Breast epithelium (tissue), 4 donors: ENCODE measurements at places on chromosomes 16 and 17. TPM values are rescaled to one million over a fixed set of nuclear protein-coding genes. Genes with fewer than 3 reads are reported as not detected.

KATNIP gene
- 14.4 TPM for total RNA-seq

OR1A1 gene
- total RNA-seq = not detected

IL17C gene
- total RNA-seq = not detected

ZG16 gene
- total RNA-seq = 0.33 TPM

TANC2 gene
- 64.9 TPM for total RNA-seq

DRC3 gene
- 0.96 TPM for total RNA-seq

SLC13A2 gene
- total RNA-seq = not detected

TP53TG3F gene
- not detected for total RNA-seq

CTCF gene
- 51.7 TPM for total RNA-seq

CMTM4 gene
- 33.7 TPM for total RNA-seq

- no peaks in the 10 kb centered on the region for H3K27me3 ChIP-seq
- DNase-seq = no peak
- H3K27ac ChIP-seq = no peak overlapping the region
- no peak overlapping the region for H3K4me3 ChIP-seq
- peaks cover 13% of the 10 kb centered on the region for H3K36me3 ChIP-seq
Measured at GRCh38 chr17:73196500-73196899, 3.6 kb downstream of the COG1 start.

DNA sequence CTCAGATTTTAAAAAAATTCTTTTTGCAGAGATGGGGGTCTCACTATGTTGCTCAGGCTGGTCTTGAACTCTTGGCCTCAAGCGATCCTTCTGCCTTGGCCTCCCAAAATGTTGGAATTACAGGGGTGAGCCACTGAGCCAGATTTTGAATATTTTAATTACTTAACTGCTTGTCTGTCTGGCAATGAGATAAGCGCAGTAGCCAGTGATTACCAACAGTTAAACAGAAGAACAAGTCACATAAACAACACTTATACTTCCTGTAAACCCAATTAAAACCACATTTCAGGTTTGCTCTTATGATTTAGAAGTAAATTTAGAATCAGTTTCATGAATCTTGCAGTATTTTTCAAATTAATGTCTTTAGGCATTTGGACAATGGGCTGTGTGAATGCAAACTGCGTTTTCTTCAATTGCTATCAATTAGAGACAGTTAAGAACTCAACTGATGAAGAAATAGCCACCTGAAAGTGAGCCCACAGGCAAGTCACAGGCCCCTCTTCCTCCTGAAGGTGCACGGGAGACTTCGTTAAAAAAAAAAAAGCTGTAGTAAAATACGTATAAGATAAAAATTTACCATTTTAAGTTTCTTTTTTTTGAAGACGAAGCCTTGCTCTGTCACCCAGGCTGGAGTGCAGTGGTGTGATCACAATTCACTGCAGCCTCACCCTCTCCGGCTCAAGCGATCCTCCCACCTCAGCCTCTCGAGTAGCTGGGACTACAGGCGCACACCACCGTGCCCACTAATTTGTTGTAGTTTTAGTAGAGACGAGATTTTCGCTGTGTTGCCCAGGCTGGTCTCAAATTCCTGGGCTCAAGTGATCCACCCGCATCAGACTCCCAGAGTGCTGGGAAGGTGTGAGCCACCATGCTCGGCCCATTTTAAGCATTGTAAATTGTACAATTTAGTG, 73.0 kb downstream of the PITPNC1 start:
- H3K27ac ChIP-seq = no peak overlapping the region
- no peak for DNase-seq
- no peak overlapping the region for H3K4me3 ChIP-seq
- H3K4me1 ChIP-seq = no peaks in the 10 kb centered on the region

DNA sequence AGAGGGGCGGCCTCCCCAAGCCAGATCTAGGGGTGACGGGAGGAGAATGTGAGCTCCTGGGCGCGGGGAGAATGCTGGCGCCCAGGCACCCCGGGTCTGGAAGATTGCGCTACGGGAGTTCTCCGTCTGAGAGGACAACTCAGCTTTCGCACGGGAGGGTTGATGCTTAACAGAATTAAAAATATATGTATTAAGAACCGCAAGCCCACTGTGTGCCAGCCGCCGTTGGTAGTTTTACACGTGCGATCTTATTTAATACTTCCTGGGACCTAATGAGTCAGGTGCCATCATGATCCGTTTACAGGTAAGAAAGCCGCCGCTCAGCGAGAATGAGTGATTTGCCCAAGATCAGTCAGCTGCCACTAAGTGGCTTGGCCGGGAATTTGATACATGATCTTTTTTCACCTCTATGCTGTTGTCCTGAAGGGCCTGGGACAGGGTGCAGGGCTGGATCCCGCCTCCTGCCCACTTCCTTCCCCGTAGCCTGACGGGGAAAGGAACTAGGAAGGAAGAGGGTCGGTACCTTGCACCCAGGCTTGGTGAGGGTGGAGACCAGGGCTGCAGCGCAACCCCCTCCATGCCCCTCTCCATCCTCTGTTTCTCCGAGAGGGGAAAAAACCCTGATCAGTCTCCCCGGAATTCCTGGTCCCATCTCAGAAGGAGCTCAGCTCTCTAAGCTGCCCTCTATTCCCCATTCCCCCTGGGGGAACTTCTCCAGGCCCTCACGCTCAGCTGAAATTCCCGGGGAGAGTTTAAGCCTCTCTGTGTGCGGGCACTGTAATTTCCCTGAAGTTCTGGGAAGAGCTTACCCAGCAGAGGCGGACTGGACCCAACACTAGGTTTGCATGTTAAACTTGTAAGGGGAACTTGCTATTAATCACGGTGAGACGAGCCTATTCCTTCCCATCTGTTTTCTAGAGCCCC, 983 bp downstream of the VAT1L start:
- H3K36me3 ChIP-seq = no peaks in the 10 kb centered on the region
- no peak for DNase-seq
- H3K4me1 ChIP-seq = no peaks in the 10 kb centered on the region
- H3K4me3 ChIP-seq = peak overlapping the region; percentile 55
- H3K27me3 ChIP-seq = no peaks in the 10 kb centered on the region
- H3K27ac ChIP-seq = no peak overlapping the region

DNA sequence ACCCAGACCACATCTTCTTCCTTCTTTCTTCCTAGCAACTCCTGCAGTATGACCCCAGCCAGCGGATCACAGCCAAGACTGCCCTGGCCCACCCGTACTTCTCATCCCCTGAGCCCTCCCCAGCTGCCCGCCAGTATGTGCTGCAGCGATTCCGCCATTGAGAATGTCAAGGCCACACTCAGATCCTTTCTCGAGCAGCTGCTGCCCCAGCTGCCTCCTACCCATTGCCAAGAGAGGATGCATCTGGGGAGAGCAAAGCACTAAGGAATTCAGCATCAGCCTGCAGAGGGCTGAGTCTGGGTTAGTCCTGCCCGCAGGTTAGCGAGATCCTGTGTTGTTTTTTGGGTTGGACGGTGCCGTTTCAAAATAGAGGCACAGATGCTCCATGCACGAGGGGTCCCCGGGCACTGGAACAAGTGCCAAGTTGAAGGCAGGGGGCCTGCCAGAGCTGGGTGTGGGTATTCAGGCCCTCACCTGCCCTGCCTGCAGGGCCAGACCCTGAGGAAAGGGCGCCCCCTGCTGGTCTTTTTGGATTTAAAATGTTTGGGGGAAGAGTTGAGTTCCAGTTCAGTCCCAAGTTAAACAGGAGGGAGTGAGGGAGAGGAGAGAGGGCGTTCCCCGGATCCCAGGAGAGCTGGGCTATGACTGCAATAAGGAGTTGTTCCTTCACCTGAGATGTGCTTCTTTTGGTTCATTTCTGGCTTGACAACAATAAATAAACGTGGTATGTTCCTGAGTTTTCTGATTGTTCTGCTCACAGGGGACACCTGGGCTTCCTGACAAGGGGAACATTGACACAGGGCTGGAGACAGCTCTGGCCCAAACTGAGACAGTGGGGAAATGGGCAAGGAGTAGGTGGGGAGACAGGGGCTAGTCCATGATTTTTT, 4.9 kb downstream of the CDK3 start:
- H3K27ac ChIP-seq = no peak overlapping the region
- H3K4me3 ChIP-seq = no peak overlapping the region
- no peaks in the 10 kb centered on the region for H3K27me3 ChIP-seq
- no peaks in the 10 kb centered on the region for H3K4me1 ChIP-seq
- H3K36me3 ChIP-seq = no peaks in the 10 kb centered on the region

GRCh38 chr16:77868052-77868451, 79.7 kb downstream of the VAT1L start:
- H3K4me3 ChIP-seq = no peak overlapping the region
- no peaks in the 10 kb centered on the region for H3K4me1 ChIP-seq

DNA sequence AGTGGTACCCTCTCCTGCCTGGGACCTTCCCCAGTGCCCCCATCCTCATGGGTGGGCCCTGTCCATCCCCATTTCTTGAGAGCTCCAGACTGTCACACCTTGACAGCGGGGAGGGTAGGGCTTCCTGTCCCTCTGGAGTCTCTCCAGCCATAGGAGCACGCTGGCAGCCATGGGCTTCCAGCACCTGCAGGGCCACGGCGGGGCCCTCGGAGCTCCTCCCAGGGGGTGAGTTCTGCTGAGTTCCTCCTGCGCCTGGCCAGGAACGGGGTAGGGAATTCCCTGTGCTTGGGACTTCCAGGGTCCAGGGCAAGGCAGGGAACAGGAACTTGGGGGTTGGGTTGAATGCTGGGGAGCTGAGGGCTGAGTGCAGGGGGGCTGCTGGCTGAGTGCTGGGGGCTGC, 23.0 kb upstream of the AATK start:
- no peak for DNase-seq
- no peaks in the 10 kb centered on the region for H3K27me3 ChIP-seq
- no peaks in the 10 kb centered on the region for H3K36me3 ChIP-seq
- H3K4me3 ChIP-seq = no peak overlapping the region
- no peaks in the 10 kb centered on the region for H3K4me1 ChIP-seq
- H3K27ac ChIP-seq = no peak overlapping the region

DNA sequence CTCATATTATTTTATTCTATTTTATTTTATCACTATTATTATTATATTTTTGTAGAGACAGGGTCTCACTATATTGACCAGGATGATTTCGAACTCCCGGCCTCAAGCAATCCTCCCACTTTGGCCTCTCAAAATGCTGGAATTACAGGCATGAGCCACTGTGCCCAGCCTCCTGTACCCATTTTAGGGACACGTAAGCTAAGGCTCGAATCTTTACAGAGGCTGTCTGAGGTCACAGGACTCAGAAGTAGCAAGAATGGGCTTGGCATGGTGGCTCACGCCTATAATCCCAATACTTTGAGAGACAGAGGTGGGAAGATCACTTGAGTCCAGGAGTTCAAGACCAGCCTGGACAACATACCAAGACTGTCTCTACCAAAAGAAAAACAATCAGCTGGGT, 12.7 kb upstream of the ABAT start:
- no peak overlapping the region for H3K27ac ChIP-seq
- no peak for DNase-seq

GRCh38 chr16:89360760-89361435, 129.5 kb downstream of the ANKRD11 start:
- H3K27ac ChIP-seq = peak overlapping the region; percentile 59
- no peak for DNase-seq
- H3K4me1 ChIP-seq = peaks cover 4% of the 10 kb centered on the region

DNA sequence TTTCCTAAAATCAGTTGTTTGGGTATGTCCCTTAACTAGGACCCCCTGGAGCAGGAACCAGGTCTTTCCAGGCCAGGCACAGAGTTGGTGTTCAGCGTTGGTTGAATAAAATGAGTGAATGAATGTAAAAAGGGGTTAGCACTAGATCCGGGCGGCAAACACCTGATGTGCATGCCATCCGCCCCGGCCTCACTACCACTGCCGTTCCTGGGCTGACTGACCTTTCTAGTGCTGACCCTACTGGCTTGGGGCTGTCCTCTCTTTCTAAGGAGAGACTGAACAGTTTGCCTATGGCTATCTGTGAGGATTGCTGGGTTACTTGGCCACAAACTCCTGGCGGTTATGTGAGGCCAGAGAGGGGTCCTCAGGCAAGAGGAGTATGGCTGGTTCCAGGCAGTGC, 10.1 kb upstream of the PHF12 start:
- no peaks in the 10 kb centered on the region for H3K36me3 ChIP-seq
- no peaks in the 10 kb centered on the region for H3K27me3 ChIP-seq
- no peak overlapping the region for H3K27ac ChIP-seq
- no peak for DNase-seq
- no peak overlapping the region for H3K4me3 ChIP-seq

DNA sequence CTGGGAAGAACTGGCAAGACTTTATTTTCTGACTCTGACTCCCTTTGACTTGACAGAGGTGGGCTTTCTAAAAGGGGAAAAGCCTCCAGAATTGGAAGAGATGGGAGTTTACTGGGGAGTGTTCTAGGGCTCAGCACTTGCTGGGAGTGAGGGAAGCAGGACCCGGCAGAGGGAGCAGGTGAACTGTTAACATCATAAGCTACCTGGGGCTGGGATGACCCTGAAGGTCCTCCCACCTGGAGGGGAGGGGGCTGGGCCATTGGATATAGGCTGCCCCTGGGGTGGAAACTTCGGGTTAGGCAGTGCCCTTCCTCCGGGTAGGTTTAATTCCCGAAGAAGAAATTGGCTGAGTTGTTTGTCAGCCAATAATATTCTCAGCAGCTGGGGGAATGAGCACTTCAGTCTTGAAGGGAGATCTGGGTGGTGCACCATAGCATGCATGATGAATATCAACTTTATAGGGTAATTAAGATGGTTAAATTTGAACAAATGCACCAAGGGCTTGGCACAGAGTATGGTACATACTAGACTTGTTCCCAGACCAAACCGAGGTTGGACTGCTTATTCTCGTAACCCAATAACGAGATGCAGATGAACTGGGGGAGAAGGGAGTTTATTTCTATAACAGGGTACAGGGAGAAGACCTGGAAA, 337.0 kb downstream of the HAPSTR1 start:
- H3K4me1 ChIP-seq = no peaks in the 10 kb centered on the region
- no peak for DNase-seq
- H3K27ac ChIP-seq = no peak overlapping the region
- no peak overlapping the region for H3K4me3 ChIP-seq
- H3K27me3 ChIP-seq = no peaks in the 10 kb centered on the region
- no peaks in the 10 kb centered on the region for H3K36me3 ChIP-seq

GRCh38 chr17:4220655-4221054, 43.1 kb downstream of the ANKFY1 start:
- H3K36me3 ChIP-seq = no peaks in the 10 kb centered on the region
- no peak overlapping the region for H3K4me3 ChIP-seq
- DNase-seq = no peak
- H3K27ac ChIP-seq = peak overlapping the region; percentile 77
